ENCODE measurements at places on chromosomes 6 and 20.

GRCh38 chr6:14110001-14110818, 7.4 kb upstream of the CD83 start:
- DNase-seq: no peak

DNA sequence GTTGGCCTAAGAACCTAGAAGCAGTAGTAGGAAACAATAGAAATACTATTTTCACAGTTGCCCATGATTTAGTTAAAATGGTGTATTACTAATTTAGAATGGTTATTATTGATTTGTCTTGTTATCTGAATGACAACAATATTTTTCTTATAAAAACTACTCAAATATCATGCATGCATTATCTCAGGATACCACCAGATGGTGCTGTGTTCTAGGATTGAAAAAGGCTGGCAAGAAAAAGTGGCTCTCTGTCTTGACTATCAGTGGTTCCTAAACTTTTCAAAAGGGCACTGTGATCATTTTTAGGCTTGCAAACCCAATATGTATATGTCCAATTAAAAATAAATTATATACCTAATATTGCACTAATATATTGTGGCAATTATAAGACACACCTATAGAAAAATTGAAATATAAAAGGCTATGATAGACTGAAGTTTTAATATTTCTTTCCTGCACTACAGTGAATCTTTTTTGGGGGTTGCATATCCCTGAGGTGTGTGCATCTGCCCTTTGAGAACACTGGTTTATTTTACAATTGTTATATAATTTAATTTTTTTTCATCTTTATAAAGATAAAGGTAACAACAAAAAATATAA, 131.7 kb upstream of the MLIP start:
- DNase-seq: no peak

GRCh38 chr6:149140910-149141290, 176.6 kb upstream of the TAB2 start:
- DNase-seq: no peak

DNA sequence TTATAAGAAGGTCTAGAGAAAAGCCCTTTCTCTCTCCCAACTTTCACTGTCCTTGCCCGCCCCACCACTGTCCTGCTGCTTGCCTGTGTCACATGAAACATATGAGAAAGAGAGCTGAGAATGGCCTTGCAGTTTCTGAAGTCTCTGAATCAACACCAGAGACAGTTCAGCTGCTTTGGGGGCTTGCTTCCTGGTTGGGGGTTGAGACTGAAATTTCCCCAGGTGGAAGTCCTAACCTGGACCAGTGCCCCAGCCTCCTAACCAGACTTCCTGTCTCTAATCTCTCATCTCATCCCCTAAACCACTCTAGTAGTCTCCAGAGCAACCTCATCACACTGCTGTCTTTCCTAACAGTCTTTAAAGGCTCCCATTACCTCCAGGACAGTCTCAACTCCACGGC, 10.7 kb downstream of the TRAM2 start:
- no peak for DNase-seq

DNA sequence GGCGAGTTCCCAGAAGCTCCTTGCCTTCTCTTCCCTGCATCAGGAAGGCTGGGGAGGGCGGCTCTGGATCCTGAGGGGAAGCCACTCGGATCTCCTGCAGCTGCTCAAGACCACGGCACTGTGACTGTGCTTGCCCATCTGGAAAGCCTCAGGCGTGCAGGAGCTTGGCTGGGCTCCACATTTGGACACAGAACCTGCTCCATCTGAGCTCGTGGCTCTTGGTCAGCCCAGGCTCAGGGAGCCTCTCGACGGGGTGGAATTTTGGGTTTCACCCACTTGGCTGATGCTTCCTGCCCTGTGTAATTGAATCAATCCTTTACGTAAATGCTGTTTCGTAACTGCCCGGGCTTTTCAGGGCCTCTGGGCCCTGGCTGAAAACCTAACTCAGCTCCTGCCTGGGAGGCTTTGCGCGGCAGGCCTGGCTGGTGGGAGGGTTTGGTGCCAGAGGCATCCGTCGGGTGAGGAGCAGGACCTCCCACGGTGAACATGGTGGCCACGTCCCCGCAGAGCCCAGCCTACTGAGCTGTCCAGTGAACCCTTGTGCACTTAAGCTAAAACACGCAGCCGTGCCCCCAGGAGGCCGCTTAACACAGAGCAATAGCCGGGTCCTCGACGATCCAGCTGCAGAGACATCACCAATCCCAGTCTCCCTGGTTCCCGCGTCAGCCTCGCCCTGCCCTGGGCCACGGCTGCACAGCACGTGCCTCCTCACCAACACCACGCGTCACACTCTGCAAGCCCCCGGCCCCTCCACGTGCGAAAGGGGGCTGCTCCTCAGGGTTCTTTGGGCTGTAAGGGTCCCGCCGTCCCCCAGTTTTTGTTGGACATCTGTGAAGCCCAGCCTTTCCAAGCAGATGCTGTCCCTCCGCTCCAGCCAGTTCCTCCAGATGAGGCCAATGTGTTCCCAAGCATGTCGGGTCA, 241.0 kb downstream of the DLL1 start:
- no peak for DNase-seq

- peak; percentile 66 for DNase-seq
These were observed 14.9 kb upstream of the PPARD start for GRCh38 chr6:35327349-35328027.

DNA sequence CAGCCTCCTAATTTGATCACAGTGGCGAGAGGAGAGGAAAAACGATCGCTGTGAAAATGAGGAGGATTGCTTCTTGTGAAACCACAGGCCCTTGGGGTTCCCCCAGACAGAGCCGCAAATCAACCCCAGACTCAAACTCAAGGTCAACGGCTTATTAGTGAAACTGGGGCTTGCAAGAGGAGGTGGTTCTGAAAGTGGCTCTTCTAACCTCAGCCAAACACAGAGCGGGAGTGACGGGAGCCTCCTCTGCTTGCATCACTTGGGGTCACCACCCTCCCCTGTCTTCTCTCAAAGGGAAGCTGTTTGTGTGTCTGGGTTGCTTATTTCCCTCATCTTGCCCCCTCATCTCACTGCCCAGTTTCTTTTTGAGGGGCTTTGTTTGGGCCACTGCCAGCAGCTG, 28.7 kb downstream of the SAYSD1 start:
- DNase-seq: no peak

- no peak for DNase-seq
These were observed 924.1 kb downstream of the EPHA7 start for GRCh38 chr6:92495242-92495641.

DNA sequence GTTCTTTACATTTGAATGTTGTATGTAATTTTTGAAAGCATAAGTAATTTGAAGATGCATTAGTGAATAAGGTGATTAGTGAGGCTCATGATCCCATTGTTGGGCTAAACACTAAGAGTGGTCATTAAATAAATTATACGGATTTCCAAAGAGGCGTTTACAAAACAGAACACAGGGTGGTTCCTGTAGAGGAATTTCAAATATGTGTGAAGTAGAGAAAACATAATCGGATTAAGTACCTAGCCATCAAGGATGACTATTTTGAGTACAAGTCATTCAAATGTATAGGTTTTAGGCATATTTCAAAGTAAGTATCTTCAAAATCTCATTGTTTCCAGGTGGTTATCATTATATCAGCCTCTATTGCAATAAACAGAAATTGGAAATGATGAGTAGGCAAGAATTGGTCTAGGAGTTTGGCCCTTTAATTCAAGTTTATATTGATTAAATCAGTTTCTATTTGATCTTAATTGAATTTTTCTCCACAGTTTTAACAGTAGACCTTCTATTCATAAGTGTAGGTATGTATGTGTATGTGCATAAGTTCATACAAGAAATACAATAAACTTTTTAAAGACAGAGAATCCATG, 94.8 kb downstream of the MYLK4 start:
- no peak for DNase-seq

- DNase-seq: no peak
These were observed 28.3 kb upstream of the PREP start for GRCh38 chr6:105431226-105431625.

GRCh38 chr6:133160536-133160935, 80.6 kb upstream of the EYA4 start:
- no peak for DNase-seq

GRCh38 chr20:48180024-48180423, 394.7 kb upstream of the SULF2 start:
- DNase-seq: no peak

GRCh38 chr6:158024566-158025297, 43.1 kb downstream of the SYNJ2 start:
- no peak for DNase-seq

DNA sequence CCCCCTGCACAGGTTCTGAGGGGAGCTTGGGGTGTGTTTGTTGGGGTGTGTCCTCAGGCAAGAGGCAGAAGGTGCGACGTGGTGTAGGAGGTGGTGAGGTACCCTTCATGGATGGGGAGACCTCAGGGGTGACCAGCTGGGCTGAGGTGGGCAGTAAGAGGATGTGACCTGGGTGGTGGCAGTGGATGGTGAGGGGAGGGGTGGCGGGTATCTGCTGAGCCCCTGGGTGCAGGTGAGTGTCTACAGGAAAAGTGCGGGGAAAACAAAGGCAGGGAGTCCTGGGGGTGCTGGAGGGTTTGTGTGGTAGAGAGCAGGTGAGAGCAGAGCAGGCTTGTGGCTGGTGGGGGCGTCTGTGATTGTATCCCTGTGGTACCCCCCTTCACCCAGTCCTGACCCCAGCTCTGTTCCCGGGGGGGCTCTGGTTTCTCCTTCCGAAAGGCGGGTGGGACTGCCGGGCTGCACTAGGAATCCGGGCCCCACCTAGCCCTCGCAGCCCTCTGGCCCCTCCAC, 631 bp downstream of the RAET1L start:
- DNase-seq: no peak

- no peak for DNase-seq
These were observed 124.3 kb upstream of the MLIP start for GRCh38 chr6:53986721-53987521.

DNA sequence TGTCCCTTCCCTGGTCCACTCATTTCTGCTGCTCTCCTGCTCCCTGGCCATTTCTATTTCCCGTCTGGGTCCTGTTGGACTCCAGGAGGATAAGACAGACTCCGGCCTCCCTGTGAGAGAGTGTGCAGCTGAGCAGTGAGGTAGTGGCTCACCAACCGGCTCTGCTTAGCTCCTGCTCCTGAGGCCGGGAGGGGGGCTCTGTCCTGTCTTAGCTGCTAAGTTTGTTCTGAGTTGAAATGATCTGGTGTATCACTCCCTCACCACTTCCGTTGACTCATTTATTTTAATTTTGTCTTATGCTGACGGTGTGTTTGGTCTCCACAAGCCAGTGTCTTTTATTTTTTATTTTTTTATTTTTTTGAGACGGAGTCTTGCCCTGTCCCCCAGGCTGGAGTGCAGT, 148.5 kb upstream of the PDE10A start:
- no peak for DNase-seq

- no peak for DNase-seq
These were observed 317.5 kb upstream of the POU3F2 start for GRCh38 chr6:98516866-98517265.

DNA sequence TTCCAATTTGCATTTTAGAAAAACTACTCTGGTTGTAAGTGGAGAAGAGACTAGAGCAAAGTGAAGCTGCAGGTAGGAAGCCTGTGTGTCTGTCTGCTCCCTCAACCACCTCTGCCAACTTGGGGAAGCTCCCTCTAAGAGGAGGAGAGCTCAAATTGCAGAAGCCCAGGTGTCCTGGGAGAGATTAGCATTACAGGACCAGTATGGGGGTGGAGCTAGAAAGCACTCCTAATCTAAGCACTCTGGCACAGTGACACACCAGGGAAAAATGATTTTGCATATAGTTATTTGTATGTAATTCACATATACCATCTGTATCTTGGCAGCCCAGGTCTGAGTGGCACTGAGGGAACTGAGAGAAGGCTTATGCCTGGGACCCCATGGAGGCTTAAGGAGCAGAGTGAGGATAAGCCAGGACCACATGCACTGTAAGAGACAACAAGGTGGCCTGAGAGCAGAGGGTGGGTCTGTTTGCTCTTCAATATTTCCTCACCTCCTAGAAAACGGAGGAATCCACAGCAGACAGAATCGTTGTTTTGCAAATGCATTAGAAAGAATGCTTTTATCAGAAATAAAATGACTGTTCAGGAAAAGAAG, 13.6 kb downstream of the GSTA2 start:
- no peak for DNase-seq

All from activated gamma-delta T cell treated with anti-CD3 and anti-CD28 coated beads, Interleukin-2, amount 50 U/mL, for 16 hours (primary cell).